ENCODE measurements at places on chromosomes 1 and 21. TPM values are rescaled to one million over a fixed set of nuclear protein-coding genes. Genes with fewer than 3 reads are reported as not detected.
A peak's percentile ranks its signal among the peaks of the same experiment; 100 is the strongest.

Gene PIGV
- total RNA-seq, result 16.8 TPM

Gene DRAXIN
- 0.05 TPM for total RNA-seq

Gene LRRC39
- total RNA-seq, result 0.37 TPM

Gene GREM2
- 8.4 TPM for total RNA-seq

Gene FGR
- 2.0 TPM for total RNA-seq

Gene FNBP1L
- total RNA-seq, result 48.3 TPM

Gene TFF1
- total RNA-seq, result 916 TPM

Gene KISS1
- total RNA-seq, result not detected

Gene CCDC17
- total RNA-seq, result 1.8 TPM

Gene LCE1C
- total RNA-seq, result not detected

- DNase-seq, result peak; percentile 46
Observed at GRCh38 chr1:18480315-18481189, at the start of gene KLHDC7A. TSS of gene KLHDC7A (plus strand) at chr1:18480930. CDS start at chr1:18480982, 52 bp downstream.

DNA sequence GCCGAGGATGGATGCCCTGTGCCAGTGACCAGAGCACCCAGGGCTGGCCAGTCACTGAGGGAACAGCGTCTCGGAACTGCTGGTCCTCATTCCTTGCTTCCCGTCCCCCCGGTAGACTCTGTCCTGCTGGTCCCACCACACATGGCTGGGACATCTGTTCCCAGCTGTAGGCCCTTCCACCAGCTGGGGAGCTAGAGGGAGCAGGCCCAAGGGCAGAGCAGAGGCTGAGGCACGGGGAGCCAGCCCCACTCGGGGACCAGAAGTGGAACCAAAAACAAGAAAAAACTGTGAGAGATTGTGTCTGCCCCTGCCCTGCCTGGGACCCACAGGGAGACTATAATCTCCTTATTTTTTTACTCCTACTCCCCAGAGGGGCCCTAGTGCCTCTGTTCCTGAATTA is 23.8 kb downstream of the ATP8B2 start:
- no peak for DNase-seq

DNA sequence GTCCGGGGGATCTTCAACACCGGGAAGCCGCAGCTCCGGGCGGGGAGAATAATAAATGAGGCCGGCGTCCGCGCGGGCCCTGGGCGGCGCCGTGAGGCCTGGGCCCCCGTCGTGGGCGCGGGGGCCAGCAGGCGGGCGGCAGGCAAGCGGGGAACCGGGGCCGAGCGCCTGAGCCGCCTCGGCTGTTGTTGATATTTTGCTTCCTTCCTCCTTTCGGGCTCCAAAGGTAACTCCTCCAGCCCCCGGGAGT is at the start of gene MEF2D:
MEF2D (minus strand) TSS at position 233 of the 250 bp plus-strand sequence. CDS start 17,483 bp downstream, outside the sequence.
- DNase-seq, result no peak

DNA sequence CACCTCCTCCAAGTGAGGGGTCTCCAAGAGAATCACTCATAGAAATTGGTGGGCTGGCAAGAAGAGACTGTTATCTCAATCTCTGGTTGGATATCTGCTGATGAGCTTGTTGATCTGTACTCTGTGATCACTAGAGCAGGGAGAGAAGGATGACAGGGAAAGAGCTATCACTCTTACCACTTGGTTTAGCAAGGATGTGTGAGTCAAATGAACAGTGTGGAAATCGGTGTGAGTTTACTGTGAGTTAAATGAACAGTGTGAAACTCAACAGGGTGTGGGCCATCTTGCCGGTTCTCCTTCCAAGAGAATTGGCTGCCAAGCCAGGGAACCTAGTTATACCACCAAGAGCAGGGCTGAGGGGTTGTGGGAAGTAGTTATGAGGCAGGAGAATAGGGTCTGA is 33.3 kb upstream of the CD1D start:
- no peak for DNase-seq

- DNase-seq, result no peak
Observed at GRCh38 chr1:223649222-223649621, 16.3 kb downstream of the CAPN8 start.

DNA sequence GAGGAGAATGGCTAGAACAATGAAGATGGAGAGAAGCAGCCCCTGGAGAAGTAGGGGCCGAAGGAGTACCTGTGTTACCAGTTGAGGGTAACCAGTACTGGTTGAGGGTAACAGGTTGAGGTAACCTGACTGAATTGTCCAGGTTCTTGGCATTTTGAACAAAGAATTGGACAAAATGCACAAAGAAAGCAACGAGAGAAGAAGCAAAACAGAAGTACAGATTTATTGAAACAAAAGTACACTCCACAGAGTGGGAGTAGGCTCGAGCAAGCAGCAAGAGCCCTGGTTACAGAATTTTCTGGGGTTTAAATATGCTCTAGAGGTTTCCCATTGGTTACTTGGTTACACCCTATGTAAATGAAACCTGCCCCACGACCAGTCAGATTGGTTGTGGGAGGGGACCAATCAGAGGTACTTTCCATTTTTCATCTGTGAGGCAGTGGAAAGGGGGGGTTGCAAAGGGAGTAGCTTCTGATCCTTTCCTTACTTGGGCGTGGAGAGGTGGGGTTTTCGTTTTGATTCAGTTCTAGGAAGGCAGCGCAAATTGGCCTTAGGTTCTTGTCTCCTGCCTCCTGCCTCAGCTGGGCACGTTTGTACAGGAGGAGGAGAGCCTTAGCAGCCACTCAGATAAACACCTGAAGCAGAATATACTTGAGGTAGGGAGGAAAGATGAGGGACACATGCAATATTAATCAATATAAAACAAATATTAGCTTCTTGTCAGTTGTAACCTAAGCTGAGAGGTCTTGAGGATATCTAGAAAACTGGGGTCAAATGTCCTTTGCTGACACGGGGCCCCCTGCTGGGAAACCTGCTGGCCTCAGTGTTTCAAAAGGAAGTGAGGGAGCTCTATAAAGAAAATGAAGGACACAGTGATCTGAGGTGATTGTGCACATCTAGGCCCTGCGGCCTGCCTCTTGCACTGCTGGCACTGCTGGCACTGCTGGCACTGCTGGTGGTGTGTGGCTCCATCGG is 14.3 kb upstream of the LSM10 start:
- no peak for DNase-seq

- DNase-seq, result no peak
Observed at GRCh38 chr1:1376551-1377226, 1.7 kb upstream of the AURKAIP1 start.

DNA sequence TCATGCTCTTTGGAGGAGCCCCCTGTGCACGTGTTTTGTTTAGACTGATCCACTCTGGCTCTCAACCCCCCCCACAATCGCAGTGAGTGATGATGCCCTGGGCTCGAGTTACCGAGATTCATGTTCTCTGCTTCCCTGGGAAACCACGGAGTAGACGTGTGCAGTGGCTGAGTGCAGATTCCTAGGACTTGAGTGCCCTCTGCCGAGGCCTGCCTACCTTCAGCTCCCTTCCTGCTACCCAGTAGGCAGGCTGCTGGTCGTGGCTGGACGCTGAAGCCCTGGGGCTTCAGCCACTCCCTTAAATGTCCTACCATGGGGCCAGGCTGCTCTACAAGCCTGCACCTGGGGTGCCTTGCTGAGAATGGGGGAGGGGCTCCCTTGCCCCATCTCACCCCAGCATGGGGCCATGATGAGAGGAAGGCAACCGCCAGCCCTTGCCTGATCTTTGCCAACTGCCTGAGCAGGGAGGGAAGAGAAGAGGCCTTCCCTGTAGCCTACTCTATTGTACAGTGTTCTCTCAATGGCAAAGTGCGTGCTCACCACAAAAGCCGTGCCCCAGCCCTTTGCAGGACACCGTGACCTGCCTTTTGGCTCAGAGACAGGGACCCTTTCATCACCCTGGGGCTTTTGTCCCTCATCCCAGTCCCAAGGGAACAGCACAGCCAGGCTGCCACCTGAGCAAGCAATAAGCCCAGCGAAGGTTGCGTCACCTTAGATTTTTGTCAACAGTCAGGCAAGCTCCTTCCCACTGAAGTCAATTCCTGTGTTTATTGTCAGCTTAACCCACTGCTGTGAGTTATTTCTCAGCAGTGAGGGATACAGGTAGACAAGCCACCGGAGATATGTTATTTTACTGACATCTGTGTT is 4.1 kb upstream of the GRIK3 start:
- DNase-seq, result no peak

GRCh38 chr1:228648647-228649383 is 86.5 kb upstream of the RHOU start:
- DNase-seq, result no peak

- no peak for DNase-seq
Observed at GRCh38 chr1:200359610-200360163, 50.1 kb downstream of the ZNF281 start.

DNA sequence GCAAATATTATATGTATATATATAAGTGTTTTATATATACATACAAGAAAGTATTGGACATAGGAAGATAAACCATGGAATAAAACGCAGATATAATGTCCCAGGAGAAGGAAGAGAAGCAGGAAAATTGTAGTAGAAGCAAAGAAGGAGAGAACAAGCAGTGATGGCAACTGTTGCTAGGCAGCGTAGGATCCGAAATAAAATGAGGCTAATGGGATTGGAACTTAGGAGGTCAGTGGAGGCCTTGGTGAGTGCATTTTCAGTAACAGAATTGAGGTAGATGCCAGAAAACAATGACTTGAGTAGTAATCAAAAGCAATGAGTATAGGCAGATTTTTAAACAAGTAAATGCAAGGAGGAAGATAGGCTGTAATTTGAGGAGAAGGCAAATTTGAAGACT is 265.8 kb downstream of the LRRC7 start:
- DNase-seq, result no peak

GRCh38 chr1:238562341-238562740 is 671.6 kb upstream of the ZP4 start:
- DNase-seq, result no peak

GRCh38 chr1:228240411-228241240 is 32.8 kb downstream of the OBSCN start:
- no peak for DNase-seq

GRCh38 chr1:84759756-84760155 is 69.5 kb upstream of the SSX2IP start:
- no peak for DNase-seq

- peak; percentile 24 for DNase-seq
Observed at GRCh38 chr1:245154429-245155271, at the start of gene KIF26B. TSS of gene KIF26B (plus strand) at chr1:245154985. CDS start at chr1:245155425, 440 bp downstream.

GRCh38 chr1:67840449-67840848 is 7.2 kb upstream of the GNG12 start:
- DNase-seq, result no peak

- DNase-seq, result peak; percentile 47
Observed at GRCh38 chr1:61743716-61744580, 1.7 kb downstream of the PATJ start.

DNA sequence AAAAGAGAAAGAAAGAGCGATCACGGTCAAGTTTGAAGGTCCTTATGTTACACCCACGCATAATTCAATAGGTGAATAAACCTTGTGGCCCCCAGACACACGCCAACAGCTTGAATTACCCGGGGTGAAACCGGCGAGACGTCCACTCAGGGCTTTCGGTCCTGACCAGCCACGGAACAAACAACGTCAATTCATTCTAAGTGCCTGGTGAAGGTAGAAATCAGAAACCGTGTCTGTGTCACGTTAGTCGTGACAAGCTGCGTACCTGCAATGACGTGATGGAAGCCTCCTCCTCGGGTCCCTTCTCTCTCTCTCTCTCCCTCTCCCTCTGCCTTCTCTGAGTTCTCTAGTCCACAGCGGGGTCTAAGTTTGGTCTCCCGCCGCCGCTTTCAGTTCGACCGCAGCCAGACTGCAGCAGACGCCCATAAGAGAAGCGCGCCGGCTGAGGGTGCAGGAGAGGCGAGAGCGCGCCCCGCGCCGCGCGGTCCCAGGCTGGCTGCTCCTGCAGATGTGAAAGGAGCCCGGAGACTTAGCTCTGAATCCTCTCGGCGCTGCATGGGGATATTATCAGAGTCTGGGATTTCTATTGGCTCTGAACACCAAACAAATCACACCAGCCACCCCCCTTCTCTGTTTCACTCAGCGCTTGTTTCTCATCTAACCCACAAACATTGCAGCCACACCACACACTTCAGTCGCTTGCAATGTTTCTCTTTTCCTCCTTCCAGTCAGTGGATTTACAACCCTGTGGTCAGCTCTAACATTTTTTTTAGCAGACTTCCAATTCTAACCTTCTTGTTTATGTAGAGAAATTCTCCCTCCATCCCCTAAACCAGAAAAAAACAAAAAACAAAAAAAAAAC is at the start of gene GREM2:
GREM2 (minus strand) TSS at position 537 of the 862 bp plus-strand sequence. CDS start 118,680 bp downstream, outside the sequence.
- DNase-seq, result peak; percentile 70

GRCh38 chr1:228289996-228290881 is 82.4 kb downstream of the OBSCN start:
- DNase-seq, result no peak

GRCh38 chr1:157472959-157473358 is 79.4 kb downstream of the FCRL5 start:
- DNase-seq, result no peak

GRCh38 chr1:84268346-84268745 is 33.2 kb upstream of the SAMD13 start:
- DNase-seq, result no peak

DNA sequence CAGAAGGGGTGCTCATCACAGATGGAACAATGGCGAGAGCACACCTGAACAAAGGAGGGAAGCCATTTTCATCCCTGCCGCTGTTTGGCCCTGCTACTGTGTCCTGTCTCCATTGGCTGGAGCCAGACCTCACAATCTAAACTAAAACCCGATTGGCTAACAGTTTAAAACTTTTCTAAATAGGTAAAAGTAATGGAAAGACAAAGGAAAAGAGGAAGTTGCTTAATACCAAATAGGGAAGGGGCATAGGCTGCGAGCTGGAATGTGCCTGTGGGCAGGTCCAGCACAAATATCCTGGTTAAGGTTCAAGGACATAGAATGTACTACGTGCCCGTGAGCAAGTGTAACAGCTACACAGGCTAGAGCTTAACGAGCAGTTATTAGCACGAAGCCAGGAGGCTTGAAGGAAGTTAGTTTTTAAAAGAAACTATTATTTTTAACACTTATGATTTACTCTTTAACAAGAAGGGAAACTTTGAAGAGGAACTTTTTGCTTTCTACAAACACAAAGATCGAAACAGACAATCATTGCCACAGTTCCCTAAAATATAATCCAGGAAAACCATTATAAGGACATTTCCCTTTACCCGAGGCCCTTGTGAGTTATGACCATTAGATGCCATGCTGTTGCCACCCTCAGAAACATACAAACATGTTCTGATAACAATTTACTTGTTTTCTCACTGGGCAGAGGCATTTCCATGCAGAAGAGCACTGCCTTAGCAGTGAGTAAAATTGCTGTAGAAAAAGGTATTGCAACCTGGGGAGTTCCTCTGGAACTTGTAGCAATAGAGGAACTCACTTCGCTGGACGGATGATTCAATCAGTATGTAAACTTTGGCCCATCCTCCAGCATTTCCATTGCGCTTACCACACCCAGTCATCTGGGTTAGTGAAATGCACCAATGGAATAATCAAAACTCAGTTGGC is 4.8 kb upstream of the PTTG1IP start:
- DNase-seq, result peak; percentile 63

Data from colonic mucosa (tissue), 4 donors.